ENCODE measurements at places on chromosomes 11 and 22.

- DNase-seq: no peak
Measured at GRCh38 chr11:8729837-8730696, 47.5 kb downstream of the RPL27A start.

DNA sequence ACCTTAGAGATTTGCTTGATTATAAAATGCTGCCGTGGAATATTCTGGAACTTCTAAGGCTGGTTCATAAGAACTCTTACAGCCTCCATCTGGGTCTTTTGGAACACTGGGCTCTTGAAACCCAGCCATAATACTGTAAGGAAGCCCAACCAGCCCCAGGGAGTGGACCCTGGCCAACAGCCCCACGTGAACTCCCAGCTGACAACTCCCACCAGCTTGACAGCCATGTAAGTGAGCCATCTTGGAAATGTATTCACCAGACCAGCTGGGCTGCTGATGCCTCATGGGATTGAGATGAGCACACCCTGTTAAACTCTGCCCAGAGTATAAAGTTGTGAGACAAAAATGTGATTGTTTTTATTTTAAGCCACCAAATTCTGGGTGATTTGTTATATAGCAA lies 378.7 kb upstream of the RAG2 start:
- DNase-seq: no peak

DNA sequence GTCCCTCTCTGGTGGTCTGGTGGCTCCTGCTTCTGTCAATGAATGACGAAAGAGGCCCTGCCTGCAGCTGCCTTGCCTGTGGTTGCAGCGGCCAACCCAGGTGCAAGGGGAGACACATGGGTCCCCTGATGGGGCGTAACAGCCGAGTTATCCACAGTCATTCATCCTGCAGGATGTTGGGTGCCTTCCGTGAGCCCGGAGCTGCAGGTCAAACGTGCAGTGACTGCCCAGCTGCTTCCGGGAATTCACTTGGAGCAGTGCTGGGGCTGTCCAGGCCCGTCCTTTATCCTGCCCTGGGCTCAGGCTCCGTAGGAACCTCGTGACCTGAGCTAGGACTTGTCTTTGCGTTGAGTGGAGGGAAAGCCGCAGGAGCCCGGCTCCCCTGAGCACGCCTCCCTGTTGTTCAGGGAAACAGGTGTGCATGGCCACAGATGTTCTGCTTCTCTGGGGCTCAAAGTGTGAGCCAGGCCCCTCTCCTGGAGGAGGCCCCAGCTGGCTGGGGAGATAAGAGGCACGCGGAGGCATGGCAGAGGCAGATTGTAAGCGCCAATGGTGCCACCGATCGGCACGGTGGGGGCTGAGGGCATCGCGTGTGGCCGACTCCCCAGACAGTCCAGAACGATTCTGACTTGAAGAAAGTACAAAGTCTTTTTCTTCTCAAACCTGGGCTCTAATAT lies 635.4 kb downstream of the BRD1 start:
- no peak for DNase-seq

GRCh38 chr11:41498726-41499125 lies 39.3 kb upstream of the LRRC4C start:
- DNase-seq: no peak

GRCh38 chr22:30802202-30803166 lies 107.8 kb downstream of the OSBP2 start:
- DNase-seq: peak; percentile 15

GRCh38 chr11:40722179-40722795 lies 737.2 kb downstream of the LRRC4C start:
- DNase-seq: no peak

DNA sequence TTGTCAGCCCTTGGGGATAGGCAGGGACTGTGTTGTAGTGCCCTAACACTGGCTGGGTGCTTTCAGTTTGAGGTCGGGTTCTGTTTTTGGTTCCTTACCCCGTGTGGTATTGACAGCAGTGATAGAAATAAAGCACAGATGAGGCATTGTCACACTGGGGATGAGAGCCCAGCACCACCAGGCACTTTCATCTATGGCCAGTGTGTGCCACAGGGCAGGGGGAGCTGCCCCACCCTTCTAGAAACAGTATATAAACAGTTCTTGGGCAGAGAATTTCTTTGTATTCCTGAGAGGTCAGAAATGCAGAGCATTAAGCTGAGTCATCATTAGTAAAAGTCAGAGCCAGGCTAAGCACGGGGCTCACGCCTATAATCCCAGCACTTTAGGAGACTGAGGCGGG lies 23.1 kb upstream of the CDC42EP2 start:
- DNase-seq: no peak

GRCh38 chr22:24489011-24489410 lies 6.1 kb upstream of the UPB1 start:
- DNase-seq: no peak

GRCh38 chr11:129695571-129696308 lies 119.9 kb upstream of the TMEM45B start:
- peak; percentile 44 for DNase-seq

DNA sequence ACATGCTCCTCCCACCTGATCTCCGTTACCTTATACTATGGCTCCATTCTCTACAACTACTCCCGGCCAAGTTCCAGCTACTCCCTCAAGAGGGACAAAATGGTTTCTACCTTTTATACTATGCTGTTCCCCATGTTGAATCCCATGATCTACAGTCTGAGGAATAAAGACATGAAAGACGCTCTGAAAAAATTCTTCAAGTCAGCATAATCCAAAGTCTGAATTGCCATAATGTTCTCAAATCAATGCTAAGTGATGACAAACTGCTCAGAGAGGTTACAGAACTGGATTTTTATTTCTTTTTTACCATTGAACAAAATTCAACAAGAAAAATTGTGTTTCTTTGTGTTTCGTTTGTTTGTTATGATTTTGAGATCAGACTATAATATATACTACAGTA lies 7.6 kb downstream of the OR9G4 start:
- no peak for DNase-seq

- no peak for DNase-seq
Measured at GRCh38 chr11:15851051-15851498, 505.3 kb downstream of the SOX6 start.

- DNase-seq: no peak
Measured at GRCh38 chr11:12220305-12220704, 109.9 kb downstream of the MICAL2 start.

- no peak for DNase-seq
Measured at GRCh38 chr11:125431481-125431880, 64.6 kb downstream of the FEZ1 start.

DNA sequence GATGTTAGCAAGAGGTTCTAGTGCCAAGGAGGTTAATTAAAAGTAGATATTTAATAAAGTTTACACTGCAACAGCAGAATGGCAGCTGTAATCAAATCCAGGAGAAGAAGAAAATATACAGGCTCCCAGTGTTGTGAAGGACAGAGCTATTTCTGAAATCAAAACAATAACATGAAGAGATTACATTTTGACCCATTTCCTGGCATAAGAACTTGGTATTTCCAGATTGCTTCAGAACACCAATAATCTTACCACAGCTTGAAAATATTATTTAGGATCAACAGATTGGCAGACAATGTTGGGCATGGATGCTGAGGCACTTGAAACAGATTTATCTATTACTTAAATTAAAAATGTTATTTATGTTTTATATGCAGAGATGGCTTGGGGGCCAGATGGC lies 692.5 kb downstream of the KCNA4 start:
- no peak for DNase-seq

- DNase-seq: no peak
Measured at GRCh38 chr11:125262194-125262829, 97.8 kb downstream of the PKNOX2 start.

DNA sequence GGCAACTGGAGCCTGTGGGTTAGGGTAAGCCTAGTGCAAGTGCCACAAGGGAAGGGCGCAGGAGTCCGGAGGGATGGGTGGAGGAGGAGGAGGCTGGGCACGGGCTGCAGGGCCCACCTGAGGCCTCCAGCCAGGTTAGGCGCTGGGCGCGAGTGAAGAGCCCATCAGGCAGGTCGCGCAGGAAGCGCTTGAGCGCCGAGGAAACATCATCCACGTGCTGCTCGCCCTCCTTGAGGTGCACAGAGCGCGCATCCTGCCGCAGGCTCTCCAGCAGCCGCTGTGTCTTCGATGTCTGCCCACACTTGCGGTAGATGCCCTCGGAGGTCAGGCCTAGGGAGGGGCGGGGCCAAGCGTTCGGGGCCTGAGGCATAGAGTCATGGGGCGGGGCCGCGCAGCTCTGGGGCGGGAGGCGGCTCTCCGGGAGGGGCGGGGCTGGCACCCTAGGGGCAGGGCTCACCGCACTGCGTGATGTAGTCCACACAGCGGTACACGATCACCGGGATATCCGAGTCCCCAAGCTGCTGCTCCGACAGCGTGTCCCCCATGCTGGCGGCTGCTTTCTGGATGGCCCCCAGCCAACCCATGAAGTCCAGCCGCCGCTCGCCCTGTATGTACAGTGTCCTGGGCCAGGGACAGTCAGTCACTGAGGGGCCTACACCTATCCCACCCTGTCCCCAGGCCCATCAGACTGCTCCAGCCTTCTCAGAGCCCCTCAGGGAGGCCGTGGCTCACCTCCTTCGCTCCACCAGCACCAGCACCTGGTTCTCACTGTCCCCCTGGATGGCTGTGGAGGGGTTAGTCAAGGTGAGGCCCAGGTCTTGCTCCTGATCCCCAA lies 22.9 kb upstream of the PDE2A start:
- DNase-seq: no peak

DNA sequence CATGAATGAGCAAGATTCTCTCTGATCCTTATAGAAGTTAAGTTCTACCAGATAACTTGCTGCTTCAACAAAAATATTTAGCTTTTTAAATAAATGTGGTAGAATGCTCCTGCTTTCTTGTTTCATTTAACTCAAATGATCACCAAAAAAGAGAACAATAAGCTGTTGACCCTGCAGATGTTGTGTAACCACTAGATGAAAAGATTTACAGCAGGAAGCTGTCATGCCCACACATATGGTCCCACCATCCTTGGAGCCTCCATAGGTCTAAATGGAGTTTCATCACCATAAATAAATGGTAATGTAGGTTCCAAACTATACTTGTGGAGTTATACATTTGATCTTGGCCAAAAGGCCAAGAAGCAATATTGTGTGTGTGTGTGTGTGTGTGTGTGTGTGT lies 118.8 kb downstream of the RRAS2 start:
- DNase-seq: no peak

DNA sequence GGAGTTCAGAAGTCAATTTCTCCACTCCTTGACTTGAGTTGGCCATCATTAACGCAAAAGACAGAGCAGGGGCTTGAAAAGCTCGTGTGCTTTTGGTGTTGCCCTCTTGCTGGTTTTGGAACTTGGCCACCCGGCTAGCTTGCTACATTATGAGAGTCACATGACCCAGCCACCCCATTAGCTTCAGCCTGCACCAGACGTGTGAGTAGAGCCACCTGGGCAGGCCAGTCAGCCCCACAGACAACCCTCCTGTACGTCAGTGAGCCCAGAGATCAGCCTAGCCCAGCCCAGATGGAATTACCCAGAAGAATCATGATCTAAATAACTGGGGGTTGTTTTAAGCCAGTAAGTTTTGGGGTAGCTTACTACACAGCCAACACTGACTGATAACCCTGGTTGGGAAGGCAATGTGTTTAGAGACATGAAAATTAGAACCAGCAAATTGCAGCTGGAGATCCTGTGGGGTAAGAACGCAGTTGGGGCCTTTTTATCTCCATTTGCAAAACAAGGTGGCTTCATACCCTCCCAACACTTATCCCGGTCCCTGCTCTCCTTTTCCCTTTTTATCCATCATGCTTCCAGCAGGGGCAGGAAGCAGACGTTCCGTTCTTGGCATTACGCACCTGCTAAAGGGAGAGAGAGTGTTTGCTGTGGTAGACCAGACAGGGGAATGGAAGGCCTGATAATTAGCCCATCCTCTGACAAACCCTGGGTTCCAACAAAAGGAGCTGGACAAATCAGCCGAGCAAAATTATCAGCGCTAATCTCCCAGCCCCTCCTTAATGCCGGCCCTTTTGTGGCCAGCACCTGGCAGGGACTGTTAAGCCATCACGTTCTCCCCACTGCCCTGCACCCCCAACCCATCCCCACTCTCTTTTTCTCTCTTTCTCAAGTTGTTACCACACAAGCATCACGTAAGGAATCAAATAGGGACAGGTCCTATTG lies 548.7 kb upstream of the CADM1 start:
- DNase-seq: no peak

DNA sequence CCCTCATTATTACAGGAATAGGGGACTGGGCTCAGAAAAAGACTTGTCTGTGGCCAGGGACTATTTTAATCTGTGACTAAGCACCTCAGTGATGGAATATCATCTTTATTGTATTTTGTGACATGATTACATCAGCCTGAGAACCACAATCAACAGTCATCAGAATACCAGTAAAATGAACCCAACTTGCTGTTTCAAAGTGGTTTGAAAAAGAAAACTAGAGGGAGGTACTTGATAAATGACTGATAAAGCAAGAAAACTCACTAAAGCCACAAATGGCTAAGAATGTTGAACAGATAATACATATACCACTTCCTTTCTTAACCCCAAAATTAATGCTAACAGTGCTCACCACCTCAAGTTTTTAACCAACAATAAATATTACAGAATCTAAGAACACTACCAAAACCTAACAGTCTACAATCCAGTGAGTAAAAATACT lies 155.7 kb downstream of the ATG16L2 start:
- no peak for DNase-seq

- DNase-seq: no peak
Measured at GRCh38 chr11:72737336-72737735, 14.9 kb downstream of the ARAP1 start.

DNA sequence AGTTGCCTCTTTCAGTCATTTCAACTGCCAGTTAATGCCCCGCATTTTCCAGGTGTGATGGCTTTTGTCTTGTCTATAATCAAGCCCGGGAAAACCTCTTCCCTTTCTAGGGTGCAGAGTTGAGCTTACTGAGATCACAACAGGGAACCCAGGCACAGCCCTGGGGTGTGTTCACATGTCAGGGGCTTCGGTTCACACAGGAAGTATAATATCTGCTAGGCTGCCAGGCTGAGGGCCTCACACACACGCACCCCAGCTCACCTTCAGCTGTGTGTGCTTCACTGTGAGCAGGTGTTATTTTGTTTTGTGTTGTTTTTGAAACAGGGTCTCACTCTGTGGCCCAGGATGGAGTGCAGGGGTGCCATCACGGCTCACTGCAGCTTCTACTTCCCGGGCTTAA lies 9.7 kb upstream of the SOX10 start:
- DNase-seq: no peak

Measured in activated CD4-positive, CD25-positive, alpha-beta regulatory T cell (primary cell).